ENCODE measurements at places on chromosomes 5 and 9. TPM values are rescaled to one million over a fixed set of nuclear protein-coding genes. Genes with fewer than 3 reads are reported as not detected.

GRCh38 chr5:84298628-84299027 lies 86.1 kb downstream of the EDIL3 start:
- H3K4me1 ChIP-seq, result no peaks in the 10 kb centered on the region
- no peak overlapping the region for H3K4me3 ChIP-seq
- H3K36me3 ChIP-seq, result no peaks in the 10 kb centered on the region
- H3K27ac ChIP-seq, result no peak overlapping the region

DNA sequence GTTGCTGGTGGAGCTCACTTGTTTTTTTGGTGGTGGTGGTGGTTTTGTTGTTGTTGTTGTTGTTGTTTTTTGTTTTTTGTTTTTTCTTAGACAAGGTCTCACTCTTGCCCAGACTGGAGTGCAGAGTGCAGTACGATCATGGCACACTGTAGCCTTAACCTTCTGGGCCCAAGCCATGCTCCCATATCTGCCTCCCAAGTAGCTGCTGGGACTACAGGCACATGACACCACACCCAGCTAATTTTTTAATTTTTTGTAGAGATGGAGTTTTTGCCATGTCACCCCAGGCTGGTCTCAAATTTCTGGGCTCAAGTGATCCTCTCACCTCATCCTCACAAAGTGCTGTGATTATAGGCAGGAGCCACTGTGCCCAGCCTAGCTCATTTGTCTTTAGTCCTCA lies 53.5 kb downstream of the NUP214 start:
- H3K4me1 ChIP-seq, result no peaks in the 10 kb centered on the region
- no peak for DNase-seq
- no peaks in the 10 kb centered on the region for H3K27me3 ChIP-seq

GRCh38 chr9:13939134-13939533 lies 374.8 kb downstream of the NFIB start:
- no peak overlapping the region for H3K4me3 ChIP-seq
- no peak overlapping the region for H3K27ac ChIP-seq
- H3K27me3 ChIP-seq, result no peaks in the 10 kb centered on the region
- H3K4me1 ChIP-seq, result no peaks in the 10 kb centered on the region
- H3K36me3 ChIP-seq, result no peaks in the 10 kb centered on the region

DNA sequence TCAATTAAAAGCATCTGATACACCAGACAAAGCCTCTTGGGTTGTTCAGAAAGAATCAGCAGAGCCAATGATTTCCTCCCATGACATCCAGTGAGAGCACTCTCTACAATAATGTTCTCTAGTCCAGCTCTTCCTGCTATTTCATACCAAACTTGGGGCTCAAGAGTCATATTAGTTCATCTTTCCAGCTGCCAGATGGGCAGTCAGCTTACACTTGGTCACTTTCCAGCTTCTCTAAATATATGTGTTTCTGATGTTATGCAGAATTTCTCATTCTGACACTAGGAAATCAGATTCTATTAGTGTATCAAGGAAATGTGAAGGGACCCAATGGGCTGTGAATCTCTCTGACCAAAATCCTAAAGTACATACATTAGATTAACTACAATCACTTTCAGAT lies 148.9 kb downstream of the ENC1 start:
- no peaks in the 10 kb centered on the region for H3K36me3 ChIP-seq
- no peak for DNase-seq
- H3K4me3 ChIP-seq, result no peak overlapping the region
- no peak overlapping the region for H3K27ac ChIP-seq
- no peaks in the 10 kb centered on the region for H3K4me1 ChIP-seq

GRCh38 chr5:30781643-30782042 lies 411.8 kb upstream of the CDH6 start:
- DNase-seq, result no peak
- no peaks in the 10 kb centered on the region for H3K36me3 ChIP-seq
- no peaks in the 10 kb centered on the region for H3K27me3 ChIP-seq
- H3K27ac ChIP-seq, result no peak overlapping the region
- no peaks in the 10 kb centered on the region for H3K4me1 ChIP-seq
- H3K4me3 ChIP-seq, result no peak overlapping the region

DNA sequence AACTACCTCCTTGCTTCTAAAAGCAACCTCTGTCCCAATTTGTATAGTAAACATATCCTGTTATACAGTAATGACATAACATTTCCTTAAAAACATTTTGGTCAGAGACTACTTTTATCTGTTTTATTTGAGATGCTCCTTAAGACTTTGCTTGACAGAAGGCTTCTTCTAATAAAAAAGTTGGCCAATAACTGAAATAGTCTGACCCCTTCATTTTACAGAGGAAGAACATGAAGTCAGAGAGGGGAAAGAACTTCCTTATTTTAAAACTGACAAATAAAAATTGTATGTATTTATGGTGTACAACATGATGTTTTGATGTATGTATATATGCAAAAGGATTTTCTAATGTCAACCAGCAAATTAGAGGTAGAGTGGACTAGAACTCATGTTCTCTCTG lies 35.8 kb upstream of the SPARC start:
- DNase-seq, result no peak
- peaks cover 7% of the 10 kb centered on the region for H3K4me1 ChIP-seq
- peaks cover 5% of the 10 kb centered on the region for H3K36me3 ChIP-seq
- H3K27ac ChIP-seq, result no peak overlapping the region

DNA sequence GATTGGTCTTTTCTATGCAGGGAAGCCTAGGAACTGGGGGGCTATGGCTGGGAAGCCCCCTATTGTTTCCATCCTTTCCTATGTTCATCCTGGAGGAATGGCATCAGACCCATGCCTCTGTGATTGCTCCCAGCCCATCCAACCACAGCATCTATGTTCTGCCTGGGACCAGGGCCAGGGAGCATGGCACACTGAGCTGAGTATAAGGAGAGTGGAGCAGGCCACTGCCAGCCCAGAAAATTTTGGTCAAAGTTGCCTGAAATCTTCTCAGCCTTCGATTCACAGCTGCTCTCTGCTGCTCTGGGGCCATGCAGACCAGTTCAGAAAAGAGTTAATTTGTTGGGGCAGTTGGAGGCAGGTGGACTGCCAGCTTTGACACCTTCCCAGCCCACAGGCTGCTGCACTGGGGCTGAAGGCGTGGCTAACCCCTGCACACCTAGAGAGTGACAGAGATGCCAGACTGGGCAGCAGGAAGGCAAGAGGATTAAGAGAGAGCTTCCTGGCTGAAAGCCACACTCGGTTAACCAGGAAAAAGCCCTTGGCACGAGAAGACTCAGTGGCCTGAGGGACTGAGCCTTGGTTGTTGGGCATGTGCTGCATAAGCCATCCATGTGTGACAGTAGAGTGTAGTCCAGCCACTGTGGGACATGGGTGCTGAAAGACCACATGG lies 12.1 kb downstream of the TGFBI start:
- DNase-seq, result no peak
- no peaks in the 10 kb centered on the region for H3K27me3 ChIP-seq
- H3K4me1 ChIP-seq, result no peaks in the 10 kb centered on the region
- no peak overlapping the region for H3K4me3 ChIP-seq
- no peak overlapping the region for H3K27ac ChIP-seq
- no peaks in the 10 kb centered on the region for H3K36me3 ChIP-seq

GRCh38 chr5:149639737-149640136 lies 58.4 kb downstream of the ARHGEF37 start:
- no peak overlapping the region for H3K4me3 ChIP-seq
- H3K4me1 ChIP-seq, result 0 out of 2 replicates have a peak, but pooled peaks cover 2% of the 10 kb centered on the region
- DNase-seq, result no peak
- no peaks in the 10 kb centered on the region for H3K27me3 ChIP-seq
- H3K36me3 ChIP-seq, result no peaks in the 10 kb centered on the region
- no peak overlapping the region for H3K27ac ChIP-seq

GRCh38 chr5:176880366-176881020 lies 18.7 kb downstream of the HK3 start:
- no peak for DNase-seq
- no peaks in the 10 kb centered on the region for H3K4me1 ChIP-seq
- no peak overlapping the region for H3K27ac ChIP-seq
- no peaks in the 10 kb centered on the region for H3K27me3 ChIP-seq
- H3K36me3 ChIP-seq, result no peaks in the 10 kb centered on the region
- no peak overlapping the region for H3K4me3 ChIP-seq

DNA sequence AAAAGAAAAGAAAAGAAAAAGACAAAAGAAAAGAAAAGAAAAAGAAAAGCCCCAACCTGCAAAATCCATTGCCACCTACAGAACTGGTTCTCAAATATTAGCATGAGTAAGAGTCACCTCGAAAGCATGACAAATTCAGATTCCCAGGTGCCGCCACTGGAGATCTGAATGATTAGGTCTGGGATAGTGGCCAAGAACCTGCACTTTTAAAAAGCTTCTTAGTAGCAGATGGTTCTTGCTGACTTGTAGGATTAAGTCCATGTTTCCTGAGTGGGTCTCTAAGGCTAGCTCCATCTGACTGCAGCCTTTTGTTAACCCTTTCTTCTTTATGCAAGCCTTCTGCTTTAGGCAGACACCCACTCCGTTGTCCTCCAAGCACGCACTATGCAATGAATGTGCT lies 178.5 kb upstream of the CDH18 start:
- no peaks in the 10 kb centered on the region for H3K27me3 ChIP-seq
- no peak for DNase-seq
- H3K4me3 ChIP-seq, result no peak overlapping the region
- H3K27ac ChIP-seq, result no peak overlapping the region
- no peaks in the 10 kb centered on the region for H3K4me1 ChIP-seq

- no peaks in the 10 kb centered on the region for H3K27me3 ChIP-seq
- DNase-seq, result no peak
- H3K4me3 ChIP-seq, result no peak overlapping the region
Observed at GRCh38 chr9:123397975-123398374, 42.0 kb downstream of the CRB2 start.

DNA sequence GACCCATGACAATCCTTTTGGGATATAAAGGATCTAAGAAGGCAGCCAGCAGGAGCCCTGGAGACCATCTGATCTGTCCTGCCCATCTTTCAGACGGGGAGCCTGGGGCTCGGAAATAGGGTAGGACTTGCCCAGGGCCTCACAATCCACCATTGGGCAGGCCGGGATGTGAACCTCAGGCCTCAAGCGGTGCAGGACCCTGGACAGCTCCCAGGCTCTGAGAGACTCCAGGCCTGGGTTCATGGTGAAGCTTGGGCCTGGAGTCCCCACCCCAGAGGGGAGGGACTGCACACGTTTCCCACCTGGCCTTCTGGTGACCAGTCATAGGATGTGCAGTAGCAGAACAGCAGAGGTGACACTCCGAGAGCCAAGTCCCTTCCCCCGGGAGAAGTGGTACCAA lies 36.6 kb upstream of the RAPGEF1 start:
- DNase-seq, result peak; percentile 85
- no peak overlapping the region for H3K27ac ChIP-seq
- no peaks in the 10 kb centered on the region for H3K4me1 ChIP-seq
- no peaks in the 10 kb centered on the region for H3K36me3 ChIP-seq
- no peaks in the 10 kb centered on the region for H3K27me3 ChIP-seq

DNA sequence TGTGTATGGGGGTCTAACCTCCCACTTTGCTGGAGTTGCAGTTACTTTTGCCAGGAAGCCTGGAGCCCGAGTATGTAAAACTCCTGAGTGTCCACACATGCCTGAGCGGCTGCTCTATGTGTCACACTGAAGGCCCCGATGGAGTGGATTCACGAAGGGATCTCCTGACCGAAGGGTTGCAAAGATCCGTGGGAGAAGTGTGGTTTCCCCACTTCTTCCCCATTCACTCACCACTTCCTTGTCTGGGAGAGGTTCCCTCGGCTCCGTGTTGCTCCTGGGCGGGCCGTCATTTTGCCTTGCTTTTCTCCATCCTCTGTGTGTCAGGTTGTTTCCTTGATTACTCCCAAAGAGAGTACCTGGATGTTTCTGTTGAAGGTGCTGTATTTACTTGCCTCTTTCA lies 16.2 kb upstream of the IL3 start:
- no peak overlapping the region for H3K4me3 ChIP-seq
- no peak overlapping the region for H3K27ac ChIP-seq
- H3K27me3 ChIP-seq, result no peaks in the 10 kb centered on the region
- no peaks in the 10 kb centered on the region for H3K36me3 ChIP-seq

- peaks cover 6% of the 10 kb centered on the region for H3K36me3 ChIP-seq
- H3K27ac ChIP-seq, result no peak overlapping the region
- DNase-seq, result peak; percentile 73
- no peak overlapping the region for H3K4me3 ChIP-seq
- no peaks in the 10 kb centered on the region for H3K4me1 ChIP-seq
Observed at GRCh38 chr5:164422400-164422799, 917.0 kb downstream of the MAT2B start.

DNA sequence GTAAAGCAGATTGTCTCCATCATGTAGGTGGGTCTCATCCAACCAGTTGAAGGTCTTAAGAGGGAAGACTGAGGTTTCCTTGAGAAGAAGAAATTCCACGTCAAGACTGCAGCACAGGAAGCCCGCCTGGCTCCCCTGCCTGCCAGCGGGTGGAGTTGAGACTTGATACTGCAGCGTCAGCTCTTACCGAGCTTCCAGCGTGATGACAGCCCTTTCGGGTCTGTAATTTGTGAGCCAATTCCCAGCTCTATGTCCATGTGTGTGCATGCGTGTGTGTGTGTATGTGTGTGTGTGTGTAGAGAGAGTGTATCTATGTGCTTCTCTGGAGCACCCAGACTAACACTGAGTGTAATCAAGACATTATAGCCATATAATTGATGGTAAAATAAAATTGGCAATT lies 379.7 kb upstream of the IRX2 start:
- H3K4me3 ChIP-seq, result no peak overlapping the region
- H3K4me1 ChIP-seq, result peaks cover 2% of the 10 kb centered on the region
- H3K36me3 ChIP-seq, result no peaks in the 10 kb centered on the region

- no peak for DNase-seq
- H3K27ac ChIP-seq, result peak overlapping the region; percentile 39
- H3K4me1 ChIP-seq, result peaks cover 4% of the 10 kb centered on the region
- H3K27me3 ChIP-seq, result no peaks in the 10 kb centered on the region
- no peak overlapping the region for H3K4me3 ChIP-seq
- H3K36me3 ChIP-seq, result no peaks in the 10 kb centered on the region
Observed at GRCh38 chr5:12845549-12846159, 941.4 kb upstream of the CTNND2 start.

DNA sequence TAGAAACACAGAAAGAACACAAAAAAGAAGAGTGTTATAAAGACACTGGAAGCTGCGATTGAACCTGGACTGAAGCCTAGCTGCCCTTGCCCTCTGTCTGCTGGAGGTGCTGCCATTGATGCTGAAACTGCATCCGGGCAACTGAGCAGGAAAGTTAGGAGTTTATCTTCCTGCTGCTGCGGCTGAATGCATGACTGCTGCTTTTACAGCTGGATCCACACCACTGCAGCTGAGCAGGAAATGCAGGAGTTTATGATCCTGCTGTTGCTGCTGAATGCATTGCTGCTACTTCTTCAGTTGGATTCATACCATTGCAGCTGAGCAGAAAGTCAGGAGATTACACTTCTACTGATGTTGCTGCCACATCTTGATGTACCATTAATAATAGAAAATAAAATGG lies 21.8 kb upstream of the JAKMIP2 start:
- no peaks in the 10 kb centered on the region for H3K4me1 ChIP-seq
- no peak for DNase-seq
- H3K27ac ChIP-seq, result no peak overlapping the region
- H3K27me3 ChIP-seq, result no peaks in the 10 kb centered on the region

CAMK4 gene
- total RNA-seq, result 6.3 TPM

PCDHGB2 gene
- total RNA-seq, result 3.8 TPM

FGD3 gene
- 1.8 TPM for total RNA-seq

SLC36A3 gene
- total RNA-seq, result not detected

TLX3 gene
- not detected for total RNA-seq

TMEM174 gene
- total RNA-seq, result not detected

GADD45G gene
- total RNA-seq, result 6.8 TPM

ST6GALNAC6 gene
- total RNA-seq, result 30.2 TPM

PCDHGA7 gene
- total RNA-seq, result 0.83 TPM

SCGB3A2 gene
- total RNA-seq, result 62.5 TPM
